ENCODE measurements at places on chromosomes 11 and 22. TPM values are rescaled to one million over a fixed set of nuclear protein-coding genes. Genes with fewer than 3 reads are reported as not detected.

Gene USH1C
- total RNA-seq = 107 TPM

Gene APOA4
- total RNA-seq = not detected

Gene ART5
- total RNA-seq = not detected

Gene NXPE4
- not detected for total RNA-seq

GRCh38 chr11:11421509-11421908 lies 68.5 kb upstream of the CSNK2A3 start:
- no peak for DNase-seq
- H3K36me3 ChIP-seq = no peaks in the 10 kb centered on the region
- H3K27me3 ChIP-seq = no peaks in the 10 kb centered on the region
- no peak overlapping the region for H3K27ac ChIP-seq
- H3K4me3 ChIP-seq = no peak overlapping the region

GRCh38 chr11:29260939-29261705 lies 755.7 kb downstream of the KCNA4 start:
- no peak overlapping the region for H3K4me3 ChIP-seq
- no peaks in the 10 kb centered on the region for H3K27me3 ChIP-seq
- H3K4me1 ChIP-seq = no peaks in the 10 kb centered on the region
- H3K27ac ChIP-seq = no peak overlapping the region

GRCh38 chr11:2314525-2315394 lies 12.9 kb downstream of the TSPAN32 start:
- DNase-seq = peak; percentile 96
- H3K27me3 ChIP-seq = no peaks in the 10 kb centered on the region
- H3K4me1 ChIP-seq = peaks cover 25% of the 10 kb centered on the region
- H3K4me3 ChIP-seq = peak overlapping the region; percentile 19

DNA sequence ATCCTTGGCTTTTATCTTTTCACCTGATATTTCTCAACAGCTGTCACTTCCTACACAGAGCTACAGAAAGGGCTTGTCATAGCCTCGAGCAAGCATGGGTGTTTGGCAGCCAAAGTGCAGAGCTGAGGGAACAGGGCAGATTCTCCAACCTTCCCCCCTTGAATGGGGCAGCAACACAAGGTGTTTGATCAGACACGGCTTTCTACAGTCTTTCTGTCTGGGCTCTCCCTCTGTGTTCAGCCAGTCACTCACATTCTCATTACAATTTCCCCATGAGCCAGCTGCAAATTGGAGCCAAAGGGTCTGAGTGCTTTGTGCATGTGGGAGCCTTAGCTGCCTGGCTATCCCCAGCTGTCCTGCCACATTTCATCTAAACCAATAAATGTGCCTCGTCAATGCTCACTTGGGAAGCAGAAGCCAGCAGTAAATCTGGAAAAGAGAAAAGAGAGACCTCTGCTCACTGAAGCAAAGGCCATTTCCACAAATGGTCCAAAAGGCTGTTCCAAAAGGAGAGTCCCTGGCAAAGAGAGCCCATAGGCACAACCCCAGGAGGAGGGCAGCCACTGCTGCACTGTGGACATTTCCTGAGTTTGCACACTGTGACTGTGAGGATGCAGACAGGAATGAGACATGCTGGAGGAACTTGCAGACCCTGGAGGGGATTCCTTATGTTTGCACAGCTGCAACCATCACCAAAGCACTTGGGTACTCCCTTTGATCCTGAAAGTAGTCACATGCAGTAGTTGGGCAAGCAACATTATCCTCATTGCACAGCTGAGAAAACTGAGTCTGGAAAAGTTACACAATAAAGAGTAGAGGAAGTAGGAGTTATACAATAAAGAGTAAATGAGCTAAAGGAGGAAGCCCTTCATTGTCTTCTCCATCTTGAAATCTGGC lies 186.8 kb downstream of the FAM181B start:
- H3K36me3 ChIP-seq = no peaks in the 10 kb centered on the region
- H3K27me3 ChIP-seq = no peaks in the 10 kb centered on the region
- DNase-seq = no peak
- H3K27ac ChIP-seq = no peak overlapping the region

DNA sequence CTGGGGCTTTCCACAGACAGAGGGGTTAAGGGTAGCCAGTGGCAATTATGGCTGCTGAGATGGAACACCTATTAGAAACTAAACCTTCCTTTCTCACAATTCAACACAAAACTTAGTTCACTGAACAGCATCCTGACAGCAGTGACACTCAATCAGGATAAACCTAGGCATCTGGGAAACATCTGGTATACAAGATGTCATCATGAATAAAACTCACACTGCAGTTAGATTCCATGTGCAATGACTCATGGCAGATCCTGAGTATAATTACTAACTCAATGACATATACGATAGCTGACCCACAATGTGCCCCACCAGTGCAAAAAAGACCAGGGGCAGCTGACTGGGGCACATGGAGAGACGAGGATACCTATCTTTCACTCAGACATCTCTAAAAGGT lies 17.7 kb downstream of the RBFOX2 start:
- no peaks in the 10 kb centered on the region for H3K27me3 ChIP-seq
- H3K4me1 ChIP-seq = peaks cover 98% of the 10 kb centered on the region
- peak overlapping the region; percentile 44 for H3K27ac ChIP-seq
- H3K36me3 ChIP-seq = no peaks in the 10 kb centered on the region
- H3K4me3 ChIP-seq = no peak overlapping the region

GRCh38 chr11:36121054-36121453 lies 168.2 kb downstream of the COMMD9 start:
- DNase-seq = no peak
- H3K4me1 ChIP-seq = peaks cover 8% of the 10 kb centered on the region
- H3K27ac ChIP-seq = no peak overlapping the region

GRCh38 chr22:44145544-44145943 lies 35.2 kb upstream of the PARVG start:
- H3K27me3 ChIP-seq = no peaks in the 10 kb centered on the region
- no peak overlapping the region for H3K4me3 ChIP-seq
- DNase-seq = no peak
- peaks cover 7% of the 10 kb centered on the region for H3K4me1 ChIP-seq
- H3K36me3 ChIP-seq = peaks cover 21% of the 10 kb centered on the region

- peaks cover 25% of the 10 kb centered on the region for H3K4me1 ChIP-seq
- no peaks in the 10 kb centered on the region for H3K36me3 ChIP-seq
- H3K4me3 ChIP-seq = peak overlapping the region; percentile 78
- H3K27ac ChIP-seq = peak overlapping the region; percentile 92
Observed at GRCh38 chr11:117328375-117329010, 839 bp downstream of the CEP164 start.

DNA sequence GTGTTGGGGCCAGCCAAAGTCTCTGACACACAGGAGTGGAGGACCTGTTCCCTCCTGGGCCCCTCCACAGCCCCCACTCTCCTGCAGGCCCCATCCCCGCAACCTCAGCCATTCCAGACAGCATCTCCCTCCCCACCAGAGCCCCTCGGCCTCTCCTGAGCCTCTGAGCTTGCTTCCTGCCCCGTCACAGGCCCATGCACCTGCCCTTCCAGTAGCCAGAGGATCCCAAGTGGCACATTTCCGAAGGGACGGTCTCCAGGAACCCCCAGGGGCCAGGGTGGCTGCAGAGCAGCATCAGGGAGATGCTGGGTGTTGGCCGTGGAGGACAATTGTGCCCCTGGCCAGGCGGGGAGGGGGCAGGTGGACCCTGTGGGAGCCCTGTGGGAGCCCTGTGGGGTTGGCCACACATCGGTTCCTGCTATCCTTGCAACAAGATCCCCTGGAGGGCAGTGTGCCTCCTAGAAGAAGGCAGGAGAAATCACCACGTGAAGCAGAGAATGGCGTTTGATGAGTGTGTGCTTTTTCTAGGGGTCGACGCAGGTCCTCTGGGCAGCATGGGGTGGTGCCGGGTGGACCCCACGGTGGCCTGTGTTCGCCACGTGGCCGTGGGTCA lies 45.3 kb upstream of the PPARA start:
- H3K4me3 ChIP-seq = no peak overlapping the region
- H3K36me3 ChIP-seq = peaks cover 58% of the 10 kb centered on the region
- H3K27me3 ChIP-seq = no peaks in the 10 kb centered on the region
- peaks cover 81% of the 10 kb centered on the region for H3K4me1 ChIP-seq

- no peak for DNase-seq
- no peaks in the 10 kb centered on the region for H3K4me1 ChIP-seq
- no peaks in the 10 kb centered on the region for H3K27me3 ChIP-seq
Observed at GRCh38 chr11:19365743-19366410, 125.1 kb upstream of the E2F8 start.

DNA sequence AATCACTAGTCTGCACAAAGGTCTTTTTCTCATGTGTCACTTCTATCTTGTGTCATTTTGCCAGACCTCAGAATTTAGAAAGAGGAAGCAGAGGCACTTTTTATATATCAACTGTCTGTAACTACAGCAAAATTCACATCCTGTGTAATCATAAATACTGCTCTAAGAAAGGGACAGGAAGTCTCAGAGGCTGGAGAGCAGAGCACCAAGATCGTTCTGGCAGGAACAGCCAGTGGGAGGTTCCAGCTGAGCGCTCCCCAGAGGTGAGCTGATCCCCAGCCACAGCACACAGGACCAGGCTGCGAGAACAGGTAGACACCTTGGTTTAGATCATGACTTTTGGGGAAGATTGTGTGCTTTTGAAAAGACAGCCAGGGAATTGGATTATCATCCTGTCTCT lies at the start of gene MS4A7:
Gene MS4A7 (plus strand): TSS at position 179 of the 400 bp plus-strand sequence. CDS start 4,610 bp downstream, outside the sequence.
- H3K27ac ChIP-seq = peak within 1 kb of the TSS; percentile 5
- no peaks in the 10 kb centered on the region for H3K36me3 ChIP-seq
- H3K4me1 ChIP-seq = no peaks in the 10 kb centered on the region
- no peaks in the 10 kb centered on the region for H3K27me3 ChIP-seq
- H3K4me3 ChIP-seq = no peak within 1 kb of the TSS

DNA sequence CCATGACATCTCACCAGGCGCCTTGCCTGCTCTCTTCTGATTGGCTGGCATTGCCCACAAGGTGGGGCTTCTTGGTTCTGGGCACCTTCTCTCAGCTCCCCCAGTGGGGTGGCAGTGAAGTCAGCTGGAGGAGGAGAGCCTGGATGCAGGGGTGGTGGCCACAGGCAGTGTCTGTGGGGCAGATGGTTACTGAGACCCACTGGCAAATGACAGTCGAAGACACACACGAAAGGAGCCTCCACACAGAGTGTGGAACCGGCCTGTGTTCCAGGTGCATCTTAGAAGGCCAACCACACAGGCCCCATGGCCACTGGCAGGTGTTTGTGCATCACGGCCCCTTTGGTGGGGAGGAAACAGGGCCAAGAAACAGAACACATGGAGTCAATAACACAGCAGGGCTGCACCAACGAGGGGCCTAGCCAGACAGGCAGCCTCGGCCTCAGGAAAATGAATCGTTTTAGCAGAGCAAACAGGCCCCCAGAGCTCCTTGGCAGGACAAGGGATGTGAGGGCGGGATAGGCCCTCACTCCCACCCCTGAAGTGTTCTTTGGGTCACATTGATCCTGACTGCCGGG lies 683.4 kb downstream of the TBC1D22A start:
- no peak for DNase-seq
- H3K27me3 ChIP-seq = no peaks in the 10 kb centered on the region
- no peaks in the 10 kb centered on the region for H3K36me3 ChIP-seq
- H3K4me3 ChIP-seq = no peak overlapping the region
- no peak overlapping the region for H3K27ac ChIP-seq
- no peaks in the 10 kb centered on the region for H3K4me1 ChIP-seq

- peak overlapping the region; percentile 98 for H3K4me3 ChIP-seq
- H3K4me1 ChIP-seq = peaks cover 33% of the 10 kb centered on the region
- DNase-seq = no peak
- H3K27me3 ChIP-seq = peaks cover 12% of the 10 kb centered on the region
Observed at GRCh38 chr11:65960824-65961266, 689 bp upstream of the SART1 start.

DNA sequence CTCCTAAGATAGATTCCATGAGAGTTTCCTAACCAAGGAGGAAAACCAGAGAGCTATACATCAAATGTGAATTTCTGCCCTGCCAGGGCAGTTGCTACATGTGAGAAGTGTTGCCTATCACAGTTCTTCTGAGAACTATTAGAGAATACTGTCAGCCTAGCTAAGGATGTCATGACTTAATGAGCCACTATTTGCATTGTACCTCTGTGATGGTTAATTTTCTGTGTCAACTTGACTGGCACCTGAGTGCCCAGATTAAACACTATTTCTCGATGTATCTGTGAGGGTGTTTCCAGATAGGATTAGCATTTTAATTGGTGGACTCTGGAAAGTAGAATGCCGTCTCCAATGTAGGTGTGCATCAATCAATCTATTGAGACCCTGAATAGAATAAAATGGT lies 1.7 kb upstream of the TCN1 start:
- no peak overlapping the region for H3K27ac ChIP-seq
- H3K27me3 ChIP-seq = no peaks in the 10 kb centered on the region
- DNase-seq = no peak
- H3K4me3 ChIP-seq = no peak overlapping the region

DNA sequence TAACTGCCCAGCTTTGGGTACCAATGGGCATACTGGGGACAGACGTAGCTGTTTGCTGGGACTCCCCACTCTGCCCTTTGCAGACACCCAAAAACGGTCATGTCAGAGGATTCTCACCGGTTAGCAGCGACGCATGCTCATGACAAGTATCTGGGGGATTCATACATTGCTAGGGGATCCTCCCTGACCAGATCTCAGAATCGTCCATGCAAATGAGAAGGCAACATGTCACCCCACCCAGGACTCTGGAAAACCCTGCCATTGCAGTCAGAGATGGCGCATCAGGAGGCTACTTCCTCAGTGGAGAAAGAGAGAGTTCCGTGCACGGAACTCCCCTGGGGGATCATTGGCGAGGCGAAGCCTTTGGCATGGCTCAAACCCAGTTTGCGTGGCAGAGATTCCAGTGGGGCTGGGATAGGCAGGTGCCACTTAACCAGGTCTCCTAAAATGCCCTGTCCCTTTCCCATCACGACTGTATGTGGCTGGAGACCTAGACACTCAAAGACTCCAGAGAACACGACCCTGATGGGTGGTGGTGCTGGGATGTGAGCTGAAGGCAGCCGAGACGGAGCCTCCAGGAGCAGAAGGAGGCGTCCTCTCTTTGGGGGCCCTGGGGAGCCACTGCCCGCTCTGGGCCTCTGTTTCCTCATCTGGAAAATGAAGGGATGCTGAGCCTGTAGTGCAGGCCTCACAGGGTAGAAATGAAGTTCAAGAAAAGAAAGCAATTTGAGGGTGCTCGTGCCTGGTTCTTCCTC lies 4.9 kb downstream of the RGL4 start:
- peaks cover 96% of the 10 kb centered on the region for H3K36me3 ChIP-seq
- H3K27me3 ChIP-seq = no peaks in the 10 kb centered on the region
- H3K4me1 ChIP-seq = no peaks in the 10 kb centered on the region

GRCh38 chr22:22693531-22693884 lies 49.1 kb downstream of the GGTLC2 start:
- peaks cover 16% of the 10 kb centered on the region for H3K4me1 ChIP-seq
- no peak overlapping the region for H3K4me3 ChIP-seq

- H3K4me1 ChIP-seq = no peaks in the 10 kb centered on the region
- no peak overlapping the region for H3K4me3 ChIP-seq
- no peaks in the 10 kb centered on the region for H3K36me3 ChIP-seq
- H3K27me3 ChIP-seq = no peaks in the 10 kb centered on the region
Observed at GRCh38 chr11:24400059-24400665, 96.7 kb upstream of the LUZP2 start.

All from stomach (tissue), 19 donors.